ENCODE measurements at places on chromosomes 4 and X.
A peak's percentile ranks its signal among the peaks of the same experiment; 100 is the strongest.

DNA sequence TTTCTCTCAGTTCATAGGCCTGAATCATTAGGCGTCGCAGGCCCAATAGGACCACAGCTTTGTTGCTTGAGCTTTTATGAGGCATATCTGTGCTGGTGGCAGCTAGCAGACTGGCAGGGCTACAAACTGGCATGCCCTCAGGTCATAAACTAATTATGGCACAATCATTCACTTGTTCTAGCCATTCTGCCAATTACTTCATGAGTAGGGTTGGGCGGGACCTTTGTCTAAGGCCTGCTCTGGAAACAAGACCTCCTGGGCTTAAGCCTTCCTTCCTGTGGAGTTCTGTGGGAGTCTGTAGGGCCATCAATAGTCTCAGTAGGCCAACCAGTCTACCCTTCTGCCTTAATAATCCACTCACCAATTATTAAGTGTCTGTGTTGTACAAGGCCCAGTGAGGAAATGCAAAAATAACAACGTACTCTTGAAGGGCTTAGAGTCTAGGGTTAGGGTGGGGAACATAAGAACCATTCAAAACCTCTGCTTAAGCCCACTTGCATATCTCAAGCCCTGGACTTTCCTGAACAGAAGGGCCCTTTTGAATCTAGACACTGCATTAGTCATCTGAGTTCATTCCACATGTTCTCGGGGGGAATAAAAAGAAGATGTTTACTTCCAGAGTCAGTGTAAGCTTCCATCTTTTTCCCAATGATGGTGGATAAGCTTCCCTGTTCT is 44.5 kb downstream of the SHROOM4 start:
- DNase-seq, result no peak

DNA sequence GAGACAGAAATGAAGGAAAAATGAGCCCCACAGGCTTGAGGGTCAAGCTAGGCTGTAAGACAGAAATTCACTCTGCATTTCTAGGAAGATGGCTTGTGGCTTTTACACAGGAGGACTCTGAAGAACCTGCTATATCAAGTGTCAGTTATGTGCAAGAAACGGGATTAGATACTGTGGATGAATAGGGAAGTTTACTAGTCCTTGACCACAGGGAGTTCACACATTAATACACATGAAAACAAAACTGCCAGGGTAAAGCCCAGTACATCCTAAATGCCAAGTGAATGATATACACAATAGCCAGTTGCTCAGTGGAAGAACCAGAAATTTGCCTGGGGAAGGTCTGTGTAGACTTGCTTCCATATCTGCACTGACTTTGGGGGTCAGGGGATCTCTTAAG is 53.5 kb downstream of the TMEM131L start:
- no peak for DNase-seq

DNA sequence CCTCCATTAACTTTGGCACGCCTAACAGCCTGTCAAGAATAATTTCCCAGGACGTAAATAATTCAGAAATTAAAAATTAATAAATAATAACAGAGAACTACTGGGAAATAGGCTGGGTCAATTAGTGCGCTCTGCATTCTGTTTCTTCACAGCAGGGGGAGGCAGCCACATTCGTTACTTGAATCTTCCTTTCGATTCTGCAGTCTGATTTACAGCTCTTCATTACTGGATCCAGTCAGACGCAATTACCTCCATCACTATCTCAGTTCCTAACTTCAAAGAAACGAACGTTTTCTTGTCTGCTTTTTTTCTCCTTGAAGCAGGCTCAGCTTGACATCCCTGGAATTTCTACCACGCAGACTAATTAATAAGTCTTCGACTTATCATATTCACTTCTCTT is 9.0 kb upstream of the RPL34 start:
- DNase-seq, result no peak

GRCh38 chr4:172270397-172270796 is 457.2 kb downstream of the GALNTL6 start:
- DNase-seq, result no peak

- no peak for DNase-seq
Measured at GRCh38 chrX:153648358-153649177, 1.6 kb downstream of the DUSP9 start.

DNA sequence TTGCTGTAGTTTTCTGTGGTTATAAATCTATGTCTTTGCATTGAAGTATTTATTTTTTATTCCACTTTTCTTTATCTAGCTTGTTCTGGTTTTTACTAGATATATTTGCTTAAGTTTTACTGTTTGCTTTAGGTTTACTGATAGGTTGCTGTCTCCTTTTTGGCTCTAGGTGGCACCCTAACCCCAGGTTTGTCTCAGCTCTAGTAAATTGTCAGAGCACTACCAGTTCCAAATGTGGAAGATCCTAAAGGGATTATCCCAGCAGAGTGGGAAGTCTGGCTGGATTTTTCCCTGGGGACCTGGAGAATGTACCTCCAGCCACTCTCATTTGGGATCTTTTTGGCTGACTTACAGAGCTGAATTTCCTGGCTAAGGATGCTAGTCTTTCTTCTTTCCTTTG is 106.1 kb downstream of the PBDC1 start:
- peak; percentile 3 for DNase-seq

- no peak for DNase-seq
Measured at GRCh38 chrX:13059637-13060499, 15.4 kb upstream of the FAM9C start.

GRCh38 chr4:39125600-39125985 is 56.7 kb upstream of the WDR19 start:
- DNase-seq, result no peak

- no peak for DNase-seq
Measured at GRCh38 chr4:6509587-6509986, 37.2 kb upstream of the PPP2R2C start.

DNA sequence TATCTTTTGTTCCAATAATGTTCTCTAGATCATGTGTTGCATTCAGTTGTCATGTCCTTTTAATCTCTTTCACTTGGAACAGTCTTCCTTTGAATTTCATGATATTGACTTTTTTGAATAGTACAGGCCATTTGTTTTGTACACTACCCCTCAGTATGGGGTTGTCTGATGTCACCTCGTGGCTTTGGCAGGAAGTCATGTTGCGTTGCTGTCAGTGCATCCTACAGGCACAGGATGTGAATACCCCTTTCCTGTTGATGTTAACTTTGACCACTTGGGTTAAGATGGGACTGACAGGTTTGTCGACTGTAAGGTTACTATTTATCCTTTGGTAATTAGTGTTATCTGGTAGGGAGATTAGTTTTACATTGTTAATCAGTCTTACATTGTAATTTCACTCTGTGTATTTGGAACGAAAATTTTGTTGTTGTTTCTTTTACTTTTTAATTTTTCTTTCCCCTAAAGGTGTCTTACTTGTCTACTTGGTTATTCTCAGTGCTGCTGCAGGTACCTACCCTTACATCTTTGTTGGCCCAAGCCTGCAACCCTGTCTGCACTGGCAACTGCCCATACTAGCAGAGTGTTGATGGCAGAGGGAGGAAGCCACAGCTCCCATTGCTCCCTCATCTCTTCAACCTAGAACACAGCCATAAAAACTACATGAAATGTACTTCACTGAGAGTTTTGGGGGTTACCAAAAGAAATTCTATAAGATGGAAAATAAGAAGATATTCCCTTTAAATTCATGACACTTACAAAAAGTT is 14.7 kb upstream of the ATP8A1 start:
- peak; percentile 18 for DNase-seq

GRCh38 chrX:20459410-20460350 is 193.0 kb upstream of the RPS6KA3 start:
- no peak for DNase-seq

- DNase-seq, result peak; percentile 49
Measured at GRCh38 chr4:123398853-123399626, 2.4 kb downstream of the SPRY1 start.

DNA sequence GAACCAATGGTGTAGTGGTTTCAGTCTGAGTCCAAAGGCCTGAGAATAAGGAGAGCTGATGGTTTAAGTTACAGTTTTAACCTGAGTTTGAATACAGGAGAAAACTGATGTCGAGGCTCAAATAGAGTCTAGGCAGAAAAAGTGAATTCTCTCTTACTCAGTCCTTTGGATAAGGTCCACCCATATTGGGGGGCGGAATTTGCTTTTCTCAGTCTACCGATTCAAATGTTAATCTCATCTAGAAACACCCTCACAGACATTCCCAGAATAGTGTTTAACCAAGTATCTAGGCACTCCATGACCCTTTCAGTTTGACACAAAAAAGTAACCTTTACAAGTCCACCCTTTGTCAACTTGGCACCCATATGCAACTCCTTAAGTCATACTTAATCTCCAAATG is 216.0 kb downstream of the GRID2 start:
- DNase-seq, result no peak

DNA sequence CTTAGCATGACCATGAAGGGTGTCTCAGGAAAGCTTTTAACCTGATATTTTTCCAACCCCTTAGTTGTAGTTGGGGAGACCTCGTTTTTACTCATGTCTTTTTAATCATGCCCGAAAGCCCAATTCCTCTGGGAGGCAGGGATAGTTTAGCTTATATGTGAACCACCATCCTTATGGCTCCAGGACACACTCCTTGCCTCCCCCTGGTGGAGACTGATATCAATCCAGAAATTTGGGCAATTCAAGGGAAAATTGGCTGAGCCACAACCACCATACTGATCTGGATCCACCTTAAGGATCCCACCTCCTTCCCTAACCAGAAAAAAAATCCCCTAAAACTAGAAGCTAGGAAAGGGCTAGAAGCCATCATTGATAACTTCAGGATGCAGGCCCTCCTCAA is 13.4 kb upstream of the COL25A1 start:
- no peak for DNase-seq

DNA sequence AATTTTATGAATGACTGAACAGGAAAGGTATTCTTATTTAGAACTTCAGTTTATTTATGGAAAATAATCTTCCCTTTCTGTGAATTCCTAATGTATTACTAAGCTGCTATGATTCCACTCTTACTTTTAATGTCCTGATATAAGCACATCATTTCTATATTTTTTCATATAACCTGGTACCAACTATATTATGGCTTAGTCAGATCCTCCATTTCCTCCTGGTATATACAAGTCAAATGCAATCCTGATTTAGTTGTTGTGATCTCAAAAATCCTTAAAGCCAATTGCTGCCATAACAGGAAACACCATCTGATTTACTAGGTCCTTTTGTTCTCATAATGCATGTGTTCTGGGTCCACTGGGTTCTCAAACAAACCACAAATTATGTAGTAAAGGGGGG is 26.8 kb downstream of the TRMT2B start:
- no peak for DNase-seq

DNA sequence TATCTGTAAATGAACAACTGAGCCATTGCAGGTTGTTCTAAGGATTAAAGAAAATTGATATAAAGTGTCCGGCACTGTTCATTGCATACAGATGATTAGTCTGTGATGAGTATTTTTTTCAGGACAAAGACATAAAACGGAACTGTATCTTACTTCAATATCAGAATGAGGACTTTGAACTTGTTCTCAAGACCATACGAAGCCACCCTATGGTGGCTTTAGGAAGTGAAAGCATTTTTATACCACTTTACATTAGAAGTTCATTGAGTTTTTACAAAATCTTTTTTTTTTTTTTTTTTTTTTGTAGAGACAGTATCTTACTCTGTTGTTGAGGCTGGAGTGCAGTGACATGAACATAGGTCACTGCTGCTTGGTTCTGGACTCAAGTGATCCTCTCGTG is 45.2 kb upstream of the TRIM2 start:
- no peak for DNase-seq

DNA sequence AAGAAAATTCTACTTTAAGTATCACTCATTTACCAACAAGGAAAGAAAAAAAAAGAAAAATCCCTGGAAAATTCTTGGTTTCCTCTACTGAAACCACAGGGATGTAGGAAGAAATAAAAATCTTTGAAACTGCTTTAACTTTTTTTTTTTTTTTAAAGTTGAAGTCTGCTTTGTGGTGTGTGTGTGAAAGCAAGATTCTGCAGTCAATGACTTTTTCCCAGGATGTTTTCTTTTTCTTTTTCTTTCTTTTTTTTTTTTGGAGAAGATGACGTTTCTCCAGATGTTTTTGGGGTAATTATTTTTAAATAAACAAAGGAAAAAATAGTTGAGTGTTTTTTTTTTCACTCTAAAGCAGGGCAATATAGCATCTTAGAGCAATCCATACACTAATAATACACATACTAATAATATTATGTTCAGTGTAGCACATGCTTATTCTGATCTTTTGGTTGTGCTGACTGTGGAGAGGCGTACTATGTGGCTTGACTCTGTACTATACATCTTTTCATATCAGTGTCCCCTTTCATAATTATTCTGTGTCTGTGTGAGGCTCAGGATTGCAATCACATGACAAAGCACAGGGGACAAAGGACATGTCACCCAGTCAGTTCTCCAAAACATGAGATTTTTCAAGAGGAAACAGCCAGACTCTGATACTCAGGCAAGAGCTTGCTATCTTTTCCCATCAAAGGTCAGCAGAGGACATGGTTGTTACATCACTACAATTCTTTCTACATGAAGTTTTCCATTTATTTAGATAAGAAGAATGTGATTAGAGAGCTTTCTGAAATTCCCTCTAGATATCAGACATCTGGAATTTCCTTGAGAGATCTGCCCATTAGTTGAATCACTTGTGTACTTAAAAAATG is 111.0 kb downstream of the PDE5A start:
- no peak for DNase-seq

DNA sequence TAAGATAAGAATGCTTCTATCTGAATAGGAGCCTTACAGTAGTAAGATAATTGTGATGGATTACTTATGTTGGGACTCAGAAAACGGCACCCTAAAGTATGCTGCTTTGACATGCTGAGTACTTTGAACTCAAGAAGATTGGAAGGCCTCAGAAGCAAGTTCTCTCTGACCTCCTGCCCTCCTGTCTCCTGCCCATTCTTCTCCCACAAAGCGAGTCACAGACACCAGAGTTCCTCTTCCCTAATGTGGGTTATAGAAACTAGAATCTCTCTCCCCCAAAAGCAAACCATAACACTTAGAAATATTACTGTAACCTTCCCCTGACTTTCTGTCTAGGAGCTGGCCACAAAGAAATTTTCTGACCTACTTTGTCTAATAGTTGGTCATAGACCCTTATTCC is 76.5 kb downstream of the DDIT4L start:
- no peak for DNase-seq

- no peak for DNase-seq
Measured at GRCh38 chrX:115592997-115593734, 32.2 kb downstream of the PLS3 start.

DNA sequence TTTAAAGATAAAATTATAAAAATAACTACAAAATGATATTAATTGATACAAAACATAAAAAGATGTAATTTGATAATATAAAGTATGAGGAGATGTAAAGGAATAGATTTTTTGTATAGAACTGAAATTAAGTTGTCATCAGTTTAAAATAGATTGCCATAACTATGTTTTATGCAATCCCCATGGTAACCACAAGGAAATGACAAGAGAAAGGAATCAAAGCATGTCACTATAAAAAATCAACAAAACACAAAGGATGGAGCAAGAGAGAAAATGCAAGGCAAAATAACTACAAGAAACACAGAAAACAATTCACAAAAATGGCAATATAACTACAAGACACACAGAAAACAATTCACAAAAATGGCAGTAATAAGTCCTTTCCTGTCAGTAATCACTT is 27.0 kb upstream of the GUCY2F start:
- DNase-seq, result no peak

- DNase-seq, result no peak
Measured at GRCh38 chr4:146059865-146060264, 115.7 kb upstream of the LSM6 start.
